ENCODE measurements at places on chromosomes 7 and 10.

DNA sequence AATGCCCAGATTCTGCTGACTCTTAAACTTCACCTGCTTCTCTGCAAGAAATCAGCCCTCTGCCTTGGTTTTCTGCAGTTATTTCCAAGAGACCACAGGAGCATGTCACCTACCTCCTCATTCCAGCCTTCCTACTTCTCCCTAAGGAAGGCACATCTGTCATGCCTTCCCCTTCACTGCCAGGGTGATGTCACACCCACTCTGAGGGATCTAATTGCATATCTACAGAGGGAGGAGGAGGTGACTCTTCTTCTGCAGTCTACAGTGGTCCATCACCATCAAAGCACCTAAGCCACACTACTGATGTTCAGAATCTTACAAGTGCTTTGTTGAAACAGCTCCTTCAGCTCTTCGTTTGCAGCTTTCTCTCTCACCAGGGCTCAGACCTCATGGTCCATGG is 275.5 kb downstream of the FGFR2 start:
- DNase-seq = no peak

DNA sequence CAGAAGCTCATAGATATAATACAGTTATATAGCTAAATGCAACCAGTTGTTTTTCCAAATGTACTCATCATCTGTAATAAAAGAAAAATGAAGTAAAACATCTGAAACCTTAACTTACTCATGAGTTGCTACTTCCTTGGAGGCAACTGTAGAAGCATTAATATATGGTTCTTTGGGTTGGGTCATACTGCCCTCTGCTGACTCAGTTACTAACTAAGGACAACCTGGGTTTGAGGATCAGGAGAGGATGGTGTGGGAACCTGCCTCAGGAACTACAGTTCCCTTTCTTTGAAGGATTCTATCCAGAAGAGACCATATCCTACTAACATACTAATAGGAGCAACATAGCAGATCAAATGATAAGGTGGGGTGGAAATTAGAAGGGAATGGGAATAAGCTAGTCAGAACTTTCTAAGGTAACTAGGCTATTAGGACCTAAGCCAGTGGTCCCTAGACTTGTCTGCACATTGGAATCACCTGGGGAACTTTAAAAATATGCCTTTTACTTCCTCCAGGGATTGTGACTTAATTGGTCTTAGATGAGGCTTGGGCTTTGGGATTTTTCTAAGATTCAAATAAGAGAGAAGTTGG is 20.7 kb downstream of the COX15 start:
- DNase-seq = peak; percentile 51

GRCh38 chr7:156988343-156989185 is 21.9 kb downstream of the MNX1 start:
- no peak for DNase-seq

GRCh38 chr7:69211739-69212138 is 386.5 kb upstream of the AUTS2 start:
- peak; percentile 81 for DNase-seq

DNA sequence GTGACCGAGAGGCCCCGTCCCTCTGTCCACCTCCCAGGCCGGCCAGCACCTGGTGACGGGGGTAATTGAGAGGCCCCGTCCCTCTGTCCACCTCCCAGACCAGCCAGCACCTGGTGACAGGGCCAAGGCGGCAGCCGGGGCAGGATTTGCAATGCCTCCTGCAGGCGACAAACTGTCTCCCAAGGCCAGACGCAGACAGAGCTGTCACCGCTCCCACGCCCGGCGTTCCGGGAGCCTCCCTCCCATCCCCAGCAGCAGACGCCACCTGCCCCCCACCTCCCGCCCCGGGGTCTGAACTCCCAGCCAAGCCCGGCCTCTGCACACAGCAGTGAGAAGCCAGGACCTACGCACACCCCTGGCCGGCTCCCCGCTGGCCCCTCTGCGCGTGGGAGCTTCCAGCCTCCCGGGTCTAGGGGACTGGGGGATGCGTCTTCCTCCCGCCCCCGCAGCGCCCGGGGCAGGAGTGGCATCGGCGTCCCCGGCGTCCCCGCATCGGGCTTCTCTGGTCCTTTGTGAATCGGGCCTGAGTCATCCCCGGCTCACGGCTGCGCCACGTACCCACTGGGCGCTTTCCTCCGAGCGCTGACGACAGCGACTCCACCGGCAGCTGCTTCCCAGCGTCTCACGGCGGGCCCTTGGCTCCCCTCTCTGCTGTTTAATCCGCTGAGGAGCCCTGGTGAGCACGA is 95.1 kb upstream of the DIP2C start:
- DNase-seq = peak; percentile 59

GRCh38 chr10:44389556-44389955 is 4.7 kb upstream of the CXCL12 start:
- no peak for DNase-seq

GRCh38 chr10:5779730-5780129 is 33.5 kb downstream of the GDI2 start:
- DNase-seq = no peak

DNA sequence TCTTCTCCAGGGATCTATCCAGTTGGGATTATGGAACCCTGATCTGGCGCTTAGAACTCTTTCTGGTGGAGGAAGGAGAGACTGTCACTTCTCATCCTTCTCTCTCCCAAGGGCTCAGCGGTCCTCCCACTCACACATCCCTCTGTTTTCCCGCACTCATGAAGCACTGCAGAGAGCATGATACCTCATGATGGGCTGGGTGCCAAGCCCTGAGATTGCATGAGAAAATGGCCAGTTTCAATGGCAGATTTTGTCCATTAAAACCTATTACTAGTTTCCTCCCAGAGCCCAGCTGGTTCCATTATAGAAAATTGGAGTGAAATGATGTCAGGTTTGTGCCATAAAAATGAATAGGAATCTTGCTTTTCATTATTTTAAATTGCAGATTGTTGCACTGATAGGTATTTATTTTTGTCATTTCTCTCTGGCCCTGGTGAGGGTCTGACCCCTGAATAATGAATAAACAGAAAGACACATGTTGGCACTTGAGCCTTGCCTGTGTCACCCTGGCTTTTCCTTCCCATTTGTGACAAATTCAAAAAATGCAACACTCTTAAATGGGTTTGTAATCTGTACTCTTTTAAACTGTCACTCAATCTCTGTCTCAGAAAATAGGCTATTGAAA is 1151.1 kb downstream of the TYW1 start:
- DNase-seq = no peak

Data from NCI-H526 (cell line).